ENCODE measurements at places on chromosomes 1 and 21.

- DNase-seq, result no peak
Observed at GRCh38 chr1:36755303-36756230, 272.9 kb upstream of the CSF3R start.

GRCh38 chr1:244239261-244239770 is 188.2 kb downstream of the ZBTB18 start:
- DNase-seq, result no peak

DNA sequence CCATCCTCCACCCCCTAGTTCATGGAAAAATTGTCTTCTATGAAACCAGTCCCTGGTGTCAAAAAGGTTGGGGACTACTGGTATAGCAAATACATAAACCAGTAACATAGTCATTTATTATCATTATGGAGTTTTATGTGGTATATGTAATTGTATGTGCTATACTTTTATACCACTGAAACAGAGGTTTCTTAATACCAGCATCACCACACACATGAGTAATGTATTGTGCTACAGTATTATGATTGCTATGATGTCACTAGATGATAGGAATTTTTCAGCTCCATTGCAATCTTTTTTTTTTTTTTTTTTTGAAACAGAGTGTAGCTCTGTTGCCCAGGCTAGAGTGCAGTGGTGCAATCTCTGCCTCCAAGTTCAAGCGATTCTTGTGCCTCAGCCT is 5.7 kb upstream of the PAXBP1 start:
- DNase-seq, result no peak

DNA sequence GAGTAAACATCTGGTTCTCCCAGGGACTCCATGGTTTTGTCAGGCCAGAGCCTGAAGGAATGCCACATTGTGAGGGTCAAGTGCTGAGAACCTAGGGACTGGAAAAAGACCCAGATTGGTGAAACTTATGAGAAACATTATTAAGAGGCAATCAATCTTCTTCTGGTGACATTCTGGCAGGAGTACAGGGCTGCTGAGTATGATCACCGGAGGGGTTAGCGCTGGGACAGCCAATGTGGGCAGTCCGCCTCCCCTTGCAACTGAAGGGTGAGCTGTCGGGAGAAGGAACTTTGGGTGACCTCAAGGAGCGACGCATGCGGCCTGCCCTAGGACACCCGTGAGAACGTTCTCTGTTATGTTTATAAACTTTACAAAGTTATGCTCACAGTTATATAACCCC is 429.0 kb downstream of the LMO4 start:
- DNase-seq, result no peak

Data from stimulated activated CD4-positive, alpha-beta T cell treated with anti-CD3 and anti-CD28 coated beads, Interleukin-1b, Interleukin-23, amount 100 ng/mL, for 1 hour (primary cell).